ENCODE measurements at places on chromosomes 7 and 10.

DNA sequence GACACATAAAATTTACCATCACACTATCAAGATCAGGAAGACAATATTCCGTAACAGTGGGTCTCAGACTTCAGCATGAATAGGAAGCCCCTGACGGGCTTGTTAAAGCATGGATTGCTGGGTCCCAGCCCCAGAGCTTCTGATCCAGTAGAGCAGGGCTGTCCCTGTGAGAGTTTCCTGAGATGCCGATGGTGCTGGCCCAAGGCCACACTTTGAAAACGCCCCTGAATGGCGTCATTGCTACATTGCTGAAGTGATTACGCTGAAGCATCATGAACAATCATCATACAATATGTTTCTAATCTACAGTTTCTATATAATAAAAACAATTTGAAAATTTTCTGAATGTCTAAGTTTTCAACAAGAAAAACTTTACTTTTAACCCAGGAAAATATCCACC, 38.0 kb upstream of the TMEM72 start:
- DNase-seq, result no peak

GRCh38 chr7:120700796-120701195, 157.1 kb downstream of the TSPAN12 start:
- DNase-seq, result no peak

- no peak for DNase-seq
Observed at GRCh38 chr10:282294-283139, 147.3 kb downstream of the ZMYND11 start.

DNA sequence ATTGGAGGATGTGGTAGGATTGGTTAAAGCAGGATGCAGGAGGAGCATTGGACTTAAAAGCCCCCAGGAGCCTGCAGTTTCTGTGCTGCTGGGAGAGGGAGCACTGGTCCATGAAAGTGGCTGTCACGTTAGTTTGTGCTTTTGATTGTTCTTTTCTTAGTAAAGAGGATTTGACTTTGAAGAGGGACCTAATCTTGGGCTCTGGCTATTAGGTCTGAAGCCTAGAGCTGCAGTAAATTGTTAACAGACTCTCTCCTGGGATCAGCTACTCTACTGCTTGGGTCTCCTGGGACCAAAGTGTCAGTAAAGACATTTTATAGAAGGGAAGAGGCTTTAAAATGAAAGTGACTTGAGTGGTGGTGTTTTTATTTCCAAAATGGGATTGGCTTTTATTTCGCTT, 3.7 kb downstream of the ZFYVE27 start:
- DNase-seq, result no peak

DNA sequence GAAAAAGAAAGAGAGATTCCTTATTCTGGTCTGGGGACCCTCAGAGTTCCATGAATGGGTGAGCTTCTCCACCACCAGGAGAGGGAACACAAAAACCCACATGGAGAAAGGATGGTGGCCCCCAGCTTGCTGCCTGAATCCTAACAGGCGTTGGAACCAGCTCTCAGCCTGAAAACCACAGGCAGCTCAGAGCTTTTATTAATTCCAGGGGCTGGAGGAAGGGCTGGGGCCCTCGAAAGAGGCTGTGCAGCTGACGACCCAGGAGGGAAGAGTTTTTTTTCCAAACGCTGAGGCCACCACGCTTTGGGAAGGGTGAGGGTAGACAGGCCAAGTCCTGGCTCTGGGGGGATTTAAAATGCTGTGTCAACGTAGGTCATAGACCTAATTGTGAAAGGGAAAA, 10.8 kb upstream of the ELN start:
- DNase-seq, result no peak

DNA sequence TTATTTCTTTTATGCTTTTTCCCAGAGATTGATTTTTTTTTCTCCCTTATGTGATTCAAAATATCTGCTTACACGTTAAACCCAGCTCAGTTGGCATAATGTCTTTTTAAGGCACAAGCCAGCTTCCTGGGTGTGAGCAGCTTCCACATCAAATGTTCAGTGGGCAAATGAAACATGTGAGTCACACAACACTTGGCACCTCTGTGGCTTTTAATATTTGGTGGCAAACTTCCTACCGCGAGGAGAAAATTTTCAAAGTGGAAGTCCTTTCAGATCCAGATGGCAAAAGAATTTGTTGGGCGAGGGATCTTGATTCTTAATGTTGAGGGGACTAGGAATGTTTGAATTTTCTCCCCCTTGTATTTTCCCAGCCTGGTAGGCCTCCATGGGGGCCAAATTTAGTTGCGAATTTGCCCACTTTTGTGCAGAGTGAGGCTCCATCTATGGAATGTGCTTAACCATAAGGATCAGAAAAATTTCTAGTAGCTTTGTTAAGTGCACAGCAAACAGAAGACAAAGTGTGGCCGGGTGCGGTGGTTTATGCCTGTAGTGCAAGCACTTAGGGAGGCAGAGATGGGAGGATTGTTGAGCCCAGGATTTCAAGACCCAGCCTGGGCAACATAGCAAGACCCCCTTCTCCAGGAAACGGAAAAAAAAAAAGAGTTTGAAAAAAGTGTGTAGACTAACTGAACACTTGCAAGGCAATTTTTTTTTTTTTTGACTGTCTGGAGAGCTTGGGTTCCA, 31.0 kb downstream of the CUX1 start:
- no peak for DNase-seq

DNA sequence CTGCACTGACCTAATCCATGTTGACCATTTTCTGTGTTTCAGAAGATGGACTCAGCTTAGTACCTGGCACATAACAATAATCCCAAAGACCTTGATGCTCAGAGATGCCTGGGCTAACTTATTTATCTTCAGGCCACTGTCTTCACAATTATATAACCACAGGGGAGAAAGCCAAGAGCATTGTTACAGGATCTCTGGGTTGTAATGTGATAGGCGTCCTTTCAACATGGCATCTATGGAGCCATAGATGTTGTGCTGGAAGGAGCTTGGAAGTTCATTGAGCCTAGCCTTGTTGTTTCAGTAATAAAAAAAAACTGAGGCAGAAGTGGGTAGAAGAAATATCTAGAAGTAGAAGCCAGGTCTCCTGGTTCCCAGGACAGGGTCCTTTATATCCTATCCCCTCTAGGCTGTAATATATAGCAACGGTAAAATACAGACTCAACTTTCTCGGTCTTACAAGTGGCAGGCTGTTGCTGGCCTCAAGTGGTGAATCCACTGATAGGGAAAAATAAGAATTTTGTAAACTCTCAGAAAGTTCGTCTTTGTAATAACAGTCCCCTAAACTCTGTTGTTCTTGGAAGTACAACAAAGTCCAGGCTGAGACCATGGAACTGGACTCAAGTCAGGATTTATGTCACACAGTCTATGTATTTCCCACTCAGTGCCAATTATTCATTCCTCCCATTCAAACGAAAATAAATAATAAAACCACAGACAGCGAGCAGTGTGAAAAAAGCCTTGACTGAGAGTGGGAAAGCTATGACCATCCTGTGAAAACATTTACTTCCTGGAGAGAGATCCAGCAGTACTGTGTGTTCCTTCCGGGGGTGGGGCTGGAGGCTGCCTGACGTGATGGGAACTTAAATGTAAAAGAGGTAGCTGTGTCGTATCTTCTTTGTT, 277.6 kb downstream of the REEP3 start:
- no peak for DNase-seq

GRCh38 chr7:26413007-26413691, 121.5 kb downstream of the SNX10 start:
- no peak for DNase-seq

DNA sequence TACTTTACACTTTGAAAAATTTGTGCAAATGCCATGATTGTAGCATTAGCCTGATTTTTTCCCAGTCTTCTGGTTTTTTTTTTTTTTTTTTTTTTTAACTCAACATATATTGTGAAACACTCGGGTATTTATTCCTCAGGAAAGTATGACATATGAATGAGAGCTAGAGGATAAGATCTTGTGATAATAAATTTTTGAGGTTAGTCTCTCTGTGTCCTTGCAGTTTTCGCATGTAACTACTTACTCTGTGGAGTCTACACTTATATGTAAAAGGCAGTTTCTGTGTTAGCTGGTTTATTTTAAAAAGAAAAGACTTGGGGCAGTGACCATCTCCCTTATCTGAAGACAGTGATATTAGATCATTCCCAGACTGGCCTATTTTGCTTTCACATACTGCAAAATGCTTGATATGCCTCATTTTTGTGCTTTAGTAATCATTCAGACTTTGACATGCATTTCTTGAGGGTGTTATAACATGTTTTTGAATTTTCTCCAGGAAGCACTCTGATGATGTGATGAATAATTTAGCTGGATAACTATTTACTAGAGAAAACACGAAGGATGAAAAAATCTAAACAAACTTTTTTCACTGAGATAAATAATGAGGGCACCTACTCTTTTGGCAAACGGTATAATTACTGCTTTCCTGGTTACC, 371.0 kb downstream of the NRG3 start:
- no peak for DNase-seq

- no peak for DNase-seq
Observed at GRCh38 chr7:48446721-48447120, 275.5 kb downstream of the ABCA13 start.
